Astrocyte of the hippocampus (primary cell): ENCODE measurements at places on chromosomes 7 and 10.

DNA sequence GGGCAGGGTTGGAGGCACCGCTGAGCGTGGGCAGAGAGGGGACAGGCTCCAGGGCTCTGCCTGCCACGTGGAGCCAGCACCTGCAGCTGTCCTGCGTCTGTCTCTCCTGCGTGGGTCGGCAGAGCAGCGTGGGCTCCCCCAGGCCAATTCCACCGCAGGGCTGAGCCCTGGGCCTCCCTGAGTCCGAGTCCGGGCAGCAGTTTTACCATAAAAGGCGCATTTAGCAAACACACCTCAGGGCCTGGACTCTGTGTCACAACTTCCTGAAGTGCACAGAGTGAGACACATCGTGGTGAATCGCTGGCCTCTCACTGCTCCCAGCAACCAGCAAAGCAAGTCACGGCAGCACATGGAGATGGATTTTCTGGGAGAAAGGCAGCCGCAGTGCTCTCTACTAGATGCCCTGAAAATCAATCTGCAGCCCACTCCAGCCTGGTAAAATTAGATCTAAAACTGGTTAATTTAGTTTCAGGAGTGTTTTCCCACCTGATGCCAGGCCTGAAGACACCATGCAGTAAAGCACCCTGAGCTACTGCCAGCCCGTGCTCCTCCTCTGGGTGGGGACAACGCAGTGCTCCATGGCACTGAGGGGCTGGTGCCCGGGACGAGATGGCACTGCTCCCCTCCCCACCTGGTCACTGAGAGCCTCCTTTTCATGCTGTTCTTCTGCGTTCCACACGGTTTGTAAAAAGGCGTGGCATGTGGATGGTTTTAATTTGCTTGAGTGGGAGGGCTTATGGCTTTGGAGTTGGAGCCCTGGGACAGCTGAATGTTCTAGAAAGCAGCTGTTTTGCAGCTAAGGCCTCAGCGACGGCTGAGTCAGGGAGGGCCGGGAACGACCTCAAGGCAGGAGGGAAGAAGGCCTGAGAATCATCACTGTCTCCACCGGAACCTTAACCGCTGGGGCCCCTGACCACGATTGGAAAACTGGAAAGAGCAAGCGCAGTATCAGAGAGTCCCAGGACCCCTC, 336.9 kb downstream of the ADARB2 start:
- no peak for DNase-seq

DNA sequence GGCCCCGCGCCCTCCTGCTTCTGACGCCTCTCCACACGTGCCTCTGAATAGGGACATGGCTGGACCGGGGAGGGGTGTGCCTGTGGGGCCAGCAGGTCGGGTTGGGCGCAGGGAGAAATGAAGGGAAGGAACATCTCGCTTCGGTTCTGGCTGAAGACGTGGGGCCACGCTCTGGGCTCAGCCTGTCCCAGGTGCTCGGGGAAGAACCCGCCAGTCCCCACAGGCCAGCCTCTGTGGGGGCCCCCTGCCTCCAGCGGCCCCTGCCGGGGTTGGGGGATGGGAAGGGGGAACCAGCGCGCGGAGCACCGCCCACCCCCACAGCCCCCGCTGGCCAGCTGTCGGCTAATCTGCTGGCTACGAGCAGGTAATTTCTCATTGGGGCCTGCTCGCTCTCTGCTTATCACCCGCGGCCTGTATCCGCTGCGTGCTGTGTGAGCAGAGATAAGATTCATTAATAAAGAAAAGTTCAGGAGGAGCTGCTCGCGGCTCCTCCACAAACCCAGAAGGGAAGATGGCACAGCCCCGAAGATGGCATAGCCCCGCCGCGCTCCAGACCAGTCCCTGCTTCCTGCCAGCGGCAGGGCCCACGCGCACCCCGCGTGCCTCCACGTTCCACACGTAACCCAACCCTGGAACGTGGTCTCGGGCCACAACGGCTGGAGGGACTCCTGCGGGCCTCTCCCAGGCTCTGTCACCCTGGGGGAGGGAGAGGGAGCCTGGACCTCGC, 186.2 kb downstream of the ELFN1 start:
- DNase-seq, result no peak

- DNase-seq, result no peak
Observed at GRCh38 chr10:84262190-84262956, 17.5 kb downstream of the RGR start.

DNA sequence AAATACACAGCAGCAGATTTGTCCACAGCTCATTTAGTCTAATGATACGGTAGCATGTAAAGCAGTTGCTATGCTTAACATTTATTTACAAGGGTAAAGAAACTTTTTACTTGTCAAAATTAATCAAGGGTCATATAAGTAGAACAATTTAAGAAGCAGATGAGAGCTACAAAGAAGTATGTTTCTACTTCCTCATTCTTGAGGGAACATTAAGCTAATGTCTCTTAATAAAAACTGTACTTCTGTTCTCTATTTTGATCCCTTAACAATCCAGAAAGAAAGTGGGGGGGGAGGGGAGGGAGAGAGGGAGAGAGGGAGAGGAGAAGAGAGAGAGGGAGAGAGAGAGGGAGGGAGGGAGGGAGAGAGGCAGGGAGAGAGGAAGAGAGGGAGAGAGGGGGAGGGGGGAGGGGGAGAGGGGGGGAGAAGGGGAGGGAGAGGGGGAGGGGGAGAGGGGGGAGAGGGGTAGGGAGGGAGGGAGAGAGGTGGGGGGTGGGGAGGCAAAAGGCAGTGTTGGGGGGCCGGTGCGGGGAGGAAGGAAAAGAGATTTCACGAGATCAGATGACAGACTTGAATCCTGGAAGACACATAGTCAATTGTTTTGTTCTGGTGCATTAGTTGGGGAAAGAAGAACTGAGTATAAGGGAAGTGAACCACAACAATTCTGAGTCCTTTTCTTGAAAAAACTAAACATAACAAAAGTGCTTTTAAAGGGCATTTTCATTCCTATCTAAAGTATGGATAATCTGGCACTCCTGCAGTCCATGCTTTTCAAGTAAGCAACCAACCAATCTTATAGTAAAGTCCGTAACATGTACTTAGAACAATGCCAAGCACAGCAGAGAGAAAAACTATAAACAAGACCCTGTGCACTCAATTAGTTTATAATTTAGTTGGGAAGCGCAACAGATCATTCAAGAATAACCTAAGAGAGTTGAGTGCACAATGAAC, 128.0 kb downstream of the USP6NL start:
- DNase-seq, result no peak

DNA sequence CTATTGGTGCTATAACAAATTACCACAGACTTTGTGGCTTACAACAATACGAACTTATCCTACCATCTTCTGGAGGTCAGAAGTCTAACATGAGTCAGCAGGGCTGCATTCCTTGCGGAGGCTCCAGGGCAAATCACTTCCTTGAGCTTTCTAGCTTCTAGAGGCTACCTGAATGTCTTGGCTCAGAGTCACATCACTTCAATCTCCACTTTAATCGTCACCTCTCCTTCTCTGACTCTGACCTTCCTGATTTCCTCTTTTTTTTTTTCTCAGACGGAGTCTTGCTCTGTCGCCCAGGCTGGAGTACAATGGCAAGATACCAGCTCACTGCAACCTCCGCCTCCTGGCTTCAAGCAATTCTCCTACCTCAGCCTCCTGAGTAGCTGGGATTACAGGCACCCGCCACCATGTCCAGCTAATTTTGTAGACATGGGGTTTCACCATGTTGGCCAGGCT, 44.6 kb upstream of the ANAPC16 start:
- peak; percentile 72 for DNase-seq
